Adipocyte (in vitro differentiated cells): ENCODE measurements at places on chromosomes 1 and 21.
A peak's percentile ranks its signal among the peaks of the same experiment; 100 is the strongest.

DNA sequence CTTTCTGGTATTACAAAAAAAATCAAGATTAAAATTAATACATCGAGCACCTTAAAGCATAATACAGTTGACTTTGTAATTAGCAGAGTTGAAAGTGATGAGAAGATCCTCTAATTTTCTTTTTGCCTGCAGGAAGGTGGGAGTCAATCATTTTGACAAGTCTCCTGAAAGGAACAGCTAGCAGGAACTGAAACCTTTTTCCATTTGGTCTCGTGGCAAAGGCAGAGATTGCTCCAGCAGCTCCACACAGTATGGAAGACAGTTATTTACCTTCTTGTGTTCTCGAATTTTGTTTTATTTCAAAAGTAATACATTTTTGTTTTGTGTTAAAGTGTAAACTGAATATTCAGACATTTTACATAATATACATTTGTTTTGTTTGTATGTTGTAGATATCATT is 7.7 kb downstream of the S100PBP start:
- no peak for DNase-seq

DNA sequence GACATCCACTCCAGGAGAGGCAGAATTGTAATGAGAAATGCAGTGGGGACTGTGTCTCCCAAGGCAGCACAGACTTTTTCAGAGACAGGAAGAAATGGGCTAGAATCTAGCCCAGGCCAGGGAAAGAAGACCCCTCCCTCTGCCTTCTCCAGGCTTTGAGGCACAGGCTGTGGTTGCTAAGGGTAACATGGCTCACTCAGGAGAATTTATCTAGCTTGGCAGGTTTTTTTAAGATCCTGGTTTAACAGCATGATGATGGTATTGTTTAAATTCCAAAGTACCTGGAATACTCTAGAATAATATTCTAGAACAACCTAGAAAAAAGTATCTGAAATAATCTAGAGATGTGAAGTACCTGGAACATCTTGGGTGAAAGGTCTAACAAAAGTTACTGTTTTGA is 125.6 kb downstream of the URB2 start:
- DNase-seq: no peak

GRCh38 chr1:92951141-92951582 is 10.1 kb downstream of the DIPK1A start:
- peak; percentile 90 for DNase-seq

DNA sequence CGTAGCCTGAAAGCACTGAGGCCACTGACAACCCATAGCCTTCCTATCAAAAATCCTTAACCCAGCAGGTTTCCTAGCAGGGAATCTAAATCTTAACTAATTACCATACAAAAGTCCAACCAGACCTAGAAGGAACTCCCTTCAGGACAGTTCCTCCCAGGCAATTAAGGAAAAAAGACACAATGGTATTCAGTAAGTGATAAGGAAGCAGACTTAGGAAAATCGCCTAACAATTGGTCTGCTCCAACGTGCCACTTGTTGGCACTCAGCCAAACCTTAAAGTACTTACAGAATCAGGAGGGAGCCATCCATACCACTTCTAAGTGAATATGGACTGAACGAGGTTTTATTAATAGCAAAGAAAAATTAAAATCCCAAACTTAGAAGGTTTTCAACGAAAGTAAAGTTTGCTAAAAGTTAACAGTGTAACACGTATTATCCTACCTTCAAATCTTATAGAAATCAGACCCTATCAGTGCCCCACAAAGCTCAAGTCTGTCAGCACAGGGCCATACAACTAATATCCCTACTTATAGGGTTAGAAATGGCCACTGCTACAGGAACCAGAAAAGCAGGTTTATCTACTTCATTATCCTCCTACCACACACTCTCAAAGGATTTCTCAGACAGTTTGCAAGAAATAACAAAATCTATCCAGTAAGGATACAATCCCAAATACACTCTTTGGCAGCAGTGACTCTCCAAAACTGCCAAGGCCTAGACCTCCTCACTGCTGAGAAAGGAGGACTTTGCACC is 29.0 kb downstream of the SPATA6 start:
- DNase-seq: peak; percentile 3

GRCh38 chr1:53296117-53296749 is 31.6 kb downstream of the LRP8 start:
- DNase-seq: no peak

GRCh38 chr1:53616927-53617326 is 122.0 kb downstream of the GLIS1 start:
- DNase-seq: no peak

DNA sequence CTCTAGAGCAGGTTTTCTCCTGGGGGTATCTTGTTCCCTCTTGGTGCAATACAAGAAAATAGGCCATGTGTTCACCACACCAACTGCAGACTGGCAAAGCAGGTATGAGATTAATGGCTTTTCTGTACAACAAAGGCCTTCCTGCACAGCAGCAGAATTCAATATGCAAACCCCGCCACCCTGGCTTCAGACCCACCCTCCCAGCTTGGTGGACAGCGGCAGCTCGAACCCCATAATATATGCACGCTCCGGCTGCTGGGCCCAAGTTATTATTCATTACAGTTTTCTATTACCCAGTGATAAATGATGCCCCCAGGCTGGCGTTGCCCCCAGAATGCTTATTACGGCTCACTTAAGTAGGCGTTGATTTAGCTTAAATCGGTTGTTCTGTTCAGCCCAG is 144.2 kb downstream of the RRAGC start:
- DNase-seq: no peak

- no peak for DNase-seq
These were observed 162.3 kb upstream of the CHRM3 start for GRCh38 chr1:239224100-239224499.

GRCh38 chr1:107536266-107536665 is 395.4 kb downstream of the NTNG1 start:
- no peak for DNase-seq

DNA sequence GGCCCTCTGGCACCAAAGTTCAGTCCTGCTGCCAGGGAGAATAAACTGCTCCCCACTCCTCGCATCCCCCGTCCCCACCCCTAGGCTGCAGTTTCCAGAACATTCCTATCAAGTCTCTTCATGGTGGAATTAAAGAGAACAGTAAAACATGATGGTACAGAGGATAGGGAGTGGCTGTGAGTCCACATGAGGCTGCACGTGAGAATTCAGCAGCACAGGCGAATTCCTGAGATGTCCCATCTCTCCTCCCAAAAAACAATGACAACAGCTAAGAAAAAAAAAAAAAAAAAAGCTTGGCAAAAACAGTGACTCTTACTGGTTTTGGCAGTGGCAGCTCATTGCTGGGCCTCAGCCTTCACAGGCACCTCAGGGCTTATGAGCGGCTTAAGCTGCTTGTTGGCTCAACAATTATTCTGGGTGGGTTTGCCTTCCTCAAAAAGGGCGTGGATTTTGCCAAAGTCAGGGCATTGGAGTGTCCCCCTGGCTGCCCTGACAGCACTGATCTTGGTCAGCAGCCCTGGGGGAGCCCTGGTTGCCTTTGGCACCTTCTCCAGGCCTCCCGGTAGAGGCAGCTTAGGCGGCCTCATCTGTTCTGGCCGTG is 5.7 kb upstream of the IFFO2 start:
- DNase-seq: no peak

- no peak for DNase-seq
These were observed 55.5 kb upstream of the EDN2 start for GRCh38 chr1:41539999-41540398.

DNA sequence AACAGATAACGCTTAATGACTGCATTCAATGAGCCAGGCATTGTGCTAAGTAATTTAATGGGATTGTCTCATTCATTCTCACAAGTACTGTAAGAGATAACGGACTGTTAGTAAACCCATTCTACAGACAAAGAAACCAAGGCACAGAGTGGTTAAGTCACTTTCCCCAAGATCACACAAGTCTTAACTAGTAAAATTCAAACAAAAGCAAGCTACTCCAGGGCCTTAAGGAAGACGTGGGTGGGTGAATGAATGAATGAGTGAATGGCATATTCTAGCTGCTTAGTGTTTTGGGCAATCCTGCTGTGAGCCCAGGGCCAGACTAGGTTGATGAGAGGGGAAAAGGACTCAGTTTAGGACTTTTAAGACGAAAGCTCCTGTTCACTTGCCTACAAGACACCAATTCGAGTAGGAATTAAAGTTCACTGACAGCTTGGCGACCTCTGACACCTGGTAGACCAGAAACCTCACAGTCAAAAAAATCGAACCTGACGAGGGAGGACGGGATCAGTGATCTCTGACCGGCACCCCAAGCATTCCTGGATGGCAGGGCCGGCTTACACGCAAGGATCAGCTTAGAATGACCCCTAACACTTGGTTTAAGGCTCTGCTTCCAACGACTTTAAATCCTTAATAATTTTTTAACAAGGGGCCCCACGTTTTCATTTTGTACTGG is 557 bp downstream of the EMC1 start:
- DNase-seq: peak; percentile 25

DNA sequence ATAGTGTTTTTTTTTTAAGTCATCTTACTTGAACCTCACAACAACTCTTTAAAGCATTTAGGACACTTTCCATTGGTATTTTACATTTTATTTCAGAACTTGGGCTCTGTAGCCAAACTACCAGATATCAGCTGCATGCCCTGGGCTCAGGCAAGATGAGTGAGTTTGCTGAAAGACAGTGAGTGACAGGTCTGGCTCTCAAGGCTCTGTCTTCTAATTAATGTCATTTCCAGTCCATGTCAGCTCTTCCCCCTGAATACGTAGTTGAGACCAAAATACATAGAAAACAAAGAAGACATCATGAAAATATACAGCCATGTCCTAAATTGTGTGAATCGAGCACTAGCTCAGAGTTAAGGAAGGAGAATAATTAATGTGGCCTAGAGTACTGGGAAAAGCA is 39.7 kb downstream of the PRRX1 start:
- DNase-seq: no peak

DNA sequence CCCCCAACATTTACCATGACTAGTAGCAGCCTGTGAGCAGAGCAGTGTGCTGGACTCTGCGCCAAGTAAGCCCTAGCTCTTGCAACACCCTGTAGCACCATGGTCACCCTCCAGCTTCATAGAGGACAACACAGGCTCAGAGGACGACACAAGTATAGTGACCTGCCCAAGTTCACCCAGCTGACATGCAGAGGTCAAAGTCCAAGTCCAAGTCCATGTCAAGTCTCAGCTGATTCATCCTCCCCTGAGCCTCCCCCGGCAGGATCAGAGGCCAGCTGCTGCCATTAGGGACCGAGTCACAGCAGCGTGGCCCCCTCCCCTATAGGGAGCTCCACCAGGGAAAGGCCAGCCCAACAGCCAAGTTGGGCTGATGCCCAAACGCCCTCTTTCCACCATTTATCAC is 15.9 kb downstream of the SDC3 start:
- DNase-seq: no peak

GRCh38 chr1:183630748-183631147 is 4.8 kb downstream of the ARPC5 start:
- DNase-seq: peak; percentile 33

DNA sequence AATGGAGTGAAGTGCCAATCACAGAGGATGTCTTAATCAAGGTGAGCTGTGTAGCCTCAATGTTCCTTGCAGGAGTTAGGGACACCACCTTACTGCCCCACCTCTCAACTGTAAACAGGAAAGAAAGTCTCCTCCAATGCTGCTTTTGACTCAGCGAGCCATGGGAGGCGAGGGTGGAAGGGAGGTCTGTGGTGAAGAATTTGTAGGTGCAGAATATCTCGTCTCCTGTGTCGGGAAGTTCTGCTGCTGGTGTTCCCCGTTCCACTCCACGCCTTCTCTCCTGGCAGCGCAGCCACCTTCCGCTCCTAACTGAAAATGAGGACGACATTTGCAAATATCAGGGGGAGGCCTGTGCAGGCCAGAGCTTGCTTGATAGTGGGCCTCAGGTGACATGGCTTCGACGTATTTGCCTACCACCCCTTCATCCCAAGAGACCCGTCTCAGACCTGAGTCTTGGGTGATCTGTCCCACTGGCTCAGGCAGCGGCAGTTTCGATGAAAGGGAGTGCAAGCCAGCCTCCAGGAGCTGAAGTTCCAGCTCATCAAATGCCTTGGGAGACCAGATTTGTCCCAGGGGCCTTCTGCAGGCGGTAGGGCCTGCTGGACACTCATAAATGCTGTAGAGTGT is 368.3 kb upstream of the C1orf174 start:
- no peak for DNase-seq

- no peak for DNase-seq
These were observed 46.5 kb downstream of the COQ8A start for GRCh38 chr1:226986496-226987178.

GRCh38 chr21:45286671-45287437 is 841 bp downstream of the POFUT2 start:
- peak; percentile 47 for DNase-seq

DNA sequence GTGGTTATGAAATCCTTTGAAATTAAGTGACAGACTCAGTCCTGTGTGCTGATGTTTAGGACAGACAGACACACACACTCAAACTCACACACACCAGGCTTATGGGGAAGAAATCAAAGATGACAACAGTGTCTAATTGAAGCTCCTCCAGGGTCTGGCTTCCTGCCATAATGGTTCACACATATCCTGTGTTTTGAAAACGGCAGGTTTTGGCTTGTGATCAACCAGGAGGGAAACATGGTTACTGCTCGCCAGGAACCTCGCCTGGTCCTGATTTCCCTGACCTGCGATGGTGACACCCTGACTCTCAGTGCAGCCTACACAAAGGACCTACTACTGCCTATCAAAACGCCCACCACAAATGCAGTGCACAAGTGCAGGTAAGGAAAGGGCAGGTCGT is 4.6 kb downstream of the MTARC1 start:
- DNase-seq: no peak

- DNase-seq: no peak
These were observed 19.0 kb downstream of the CDC42 start for GRCh38 chr1:22071511-22071910.

- DNase-seq: no peak
These were observed 6.7 kb downstream of the RPL5 start for GRCh38 chr1:92838519-92838918.

DNA sequence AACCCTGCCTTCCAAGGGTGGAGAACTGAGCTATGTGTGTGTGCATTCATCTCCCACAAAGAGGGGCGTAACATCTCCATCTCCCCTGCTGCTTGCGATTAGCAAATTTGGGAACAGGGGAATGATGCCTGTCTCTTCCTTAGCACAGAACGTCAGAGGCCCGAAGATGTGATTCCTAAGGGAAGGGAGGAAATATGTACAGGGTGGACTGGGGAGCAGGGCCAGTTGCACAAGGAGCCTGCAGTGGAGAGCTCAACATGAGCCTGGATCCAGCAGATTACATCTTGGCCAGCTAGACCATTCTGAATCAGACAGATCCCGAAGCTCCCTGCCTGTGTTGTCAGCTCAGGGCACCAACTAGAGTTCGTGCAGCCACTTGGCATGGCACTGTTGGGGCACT is 118.1 kb downstream of the NGF start:
- DNase-seq: no peak
